ENCODE measurements at places on chromosomes 7 and 10.

DNA sequence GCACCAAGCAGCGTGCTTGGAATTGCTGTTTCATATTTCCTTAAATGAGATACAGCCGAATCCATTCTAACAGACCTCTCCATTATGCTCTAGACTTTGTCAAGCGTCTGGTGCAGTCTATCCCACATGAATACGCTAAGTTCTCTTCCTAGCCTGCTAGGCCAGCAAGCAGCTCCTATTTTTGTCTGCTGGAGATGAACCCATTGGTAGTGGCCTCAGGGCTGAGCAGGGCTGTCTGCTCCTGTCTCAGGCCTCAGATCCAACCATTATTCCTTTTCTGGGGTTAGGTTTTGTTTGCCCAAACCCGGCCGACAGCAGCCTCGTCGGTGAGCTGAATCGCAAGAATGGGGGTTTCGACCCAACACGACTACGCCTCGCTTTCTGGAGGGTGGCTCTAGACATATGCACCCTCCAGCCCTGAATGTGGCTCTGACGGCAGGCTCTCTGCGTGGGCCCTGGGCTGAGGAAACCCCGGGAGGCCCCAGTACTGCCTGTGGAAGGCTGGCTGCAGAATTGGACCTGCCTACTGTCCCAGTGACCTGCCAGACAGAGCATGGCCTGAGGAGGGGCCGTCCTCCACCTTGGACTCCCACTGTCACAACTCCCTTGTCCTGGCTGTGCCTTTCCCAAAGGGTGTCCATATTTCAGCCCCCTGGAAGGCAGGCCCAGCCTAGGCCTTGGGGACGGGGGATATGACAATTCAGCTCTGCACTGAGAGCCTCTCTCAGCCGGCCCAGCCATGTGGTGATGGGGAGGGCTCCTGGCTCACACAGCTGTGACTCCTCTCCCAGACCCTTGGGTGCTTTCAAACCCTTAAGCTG is 267.9 kb upstream of the TCERG1L start:
- DNase-seq, result no peak

DNA sequence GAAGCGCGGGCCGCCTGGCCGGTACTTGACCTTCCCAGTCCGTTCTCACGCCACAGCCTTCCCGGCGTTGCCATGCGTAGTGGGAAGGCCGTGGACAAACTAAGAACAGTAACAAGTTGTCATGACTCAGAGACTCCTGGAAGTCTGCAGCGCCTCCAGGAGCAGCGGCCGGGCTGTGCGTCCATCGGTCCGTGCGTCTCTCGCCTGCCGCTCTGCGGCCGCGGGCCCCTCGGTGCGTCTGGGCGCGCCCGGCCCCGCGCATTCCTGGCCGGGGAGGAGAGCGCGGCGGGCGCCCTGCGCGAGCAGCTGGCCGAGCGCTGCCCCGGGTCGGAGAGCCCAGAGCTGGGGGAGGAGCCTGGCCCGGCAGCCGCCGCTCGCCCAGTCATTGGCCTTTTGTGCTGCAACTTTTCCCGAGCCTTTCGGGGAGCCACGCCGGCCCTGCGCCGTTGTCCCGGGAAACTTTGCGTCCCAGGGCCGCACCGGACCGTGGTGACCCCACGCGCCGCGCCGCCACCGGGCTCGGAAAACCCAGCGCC is 123.7 kb downstream of the TACC2 start:
- no peak for DNase-seq

GRCh38 chr7:83648464-83649241 is at the start of gene SEMA3E:
TSS of gene SEMA3E (minus strand) at chr7:83649139.
- no peak for DNase-seq

DNA sequence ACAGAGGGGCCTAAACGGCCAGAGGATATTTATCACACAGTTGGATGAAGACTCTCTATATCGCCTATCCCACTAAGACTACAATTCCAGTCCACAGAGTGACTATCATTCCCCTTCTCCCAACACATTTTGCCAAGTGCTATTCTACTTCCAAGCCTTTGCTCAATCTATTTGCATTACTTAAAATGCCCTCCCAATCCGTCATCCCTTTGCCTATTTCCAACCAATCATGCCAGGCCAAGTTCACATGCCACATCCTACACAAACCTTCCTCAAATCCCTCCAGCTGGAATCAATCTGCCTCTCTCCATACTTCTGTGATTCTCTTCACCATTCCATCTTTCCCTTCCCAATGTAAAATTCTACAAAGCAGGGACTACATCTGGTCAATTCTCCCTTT is 38.2 kb downstream of the SMURF1 start:
- DNase-seq, result no peak

DNA sequence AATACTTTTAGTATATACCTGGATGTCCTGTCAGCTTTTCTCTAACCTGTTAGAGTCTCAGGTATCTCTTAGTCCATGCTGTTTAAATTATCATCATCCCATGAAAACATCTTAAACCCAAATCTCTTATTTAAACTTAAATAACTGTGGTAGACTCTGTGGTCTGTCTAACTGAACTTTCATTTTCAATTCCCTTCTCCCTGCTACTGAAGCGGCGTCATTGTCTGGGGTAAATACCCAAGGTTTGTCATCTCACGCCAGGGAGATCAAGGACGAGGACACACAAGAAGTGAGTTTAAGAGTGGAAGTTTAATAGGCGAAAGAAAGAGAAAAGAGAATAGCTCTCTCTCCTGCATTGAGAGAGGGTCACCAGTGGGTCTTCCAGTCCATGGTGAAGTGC is 804.4 kb upstream of the CELF2 start:
- DNase-seq, result no peak

- DNase-seq, result no peak
Observed at GRCh38 chr7:127782654-127783559, 130.9 kb downstream of the SND1 start.

DNA sequence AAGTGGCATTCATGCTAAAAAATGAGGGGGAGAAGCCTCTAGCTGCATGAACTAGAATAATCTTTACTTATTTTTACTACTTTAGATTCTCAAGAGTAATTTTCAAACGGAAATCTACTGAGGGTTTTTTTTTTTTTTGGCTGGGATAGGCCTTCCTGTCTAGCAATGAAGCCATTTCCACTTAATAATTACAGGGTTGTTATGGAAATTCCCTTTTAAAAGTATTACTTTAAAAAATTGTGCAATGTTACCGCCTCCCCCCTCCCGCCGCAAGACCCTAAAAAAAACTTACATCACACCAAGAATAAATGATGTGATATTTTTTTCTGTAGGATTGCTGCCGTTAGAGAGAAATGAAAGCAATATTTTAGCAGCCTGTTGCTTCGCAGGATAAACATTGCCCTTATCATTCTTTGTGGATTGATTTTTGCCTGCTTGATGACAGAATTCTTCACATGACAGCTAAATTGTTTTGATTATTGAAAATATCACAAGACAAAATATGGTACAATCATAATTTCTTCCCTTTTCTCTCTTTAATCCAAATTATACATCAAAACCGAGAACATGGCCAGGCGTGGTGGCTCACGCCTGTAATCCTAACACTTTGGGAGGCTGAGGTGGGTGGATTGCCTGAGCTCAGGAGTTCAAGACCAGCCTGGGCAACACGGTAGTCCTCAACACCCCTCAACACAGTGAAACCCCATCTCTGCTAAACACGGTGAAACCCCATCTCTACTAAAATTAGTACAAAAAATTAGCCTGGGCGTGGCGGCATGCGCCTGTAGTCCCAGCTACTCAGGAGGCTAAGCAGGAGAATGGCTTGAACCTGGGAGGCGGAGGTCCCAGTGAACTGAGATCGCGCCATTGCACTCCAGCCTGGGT is 32.8 kb downstream of the ARL4A start:
- DNase-seq, result no peak

- DNase-seq, result no peak
Observed at GRCh38 chr7:123769371-123769770, 20.6 kb upstream of the WASL start.

DNA sequence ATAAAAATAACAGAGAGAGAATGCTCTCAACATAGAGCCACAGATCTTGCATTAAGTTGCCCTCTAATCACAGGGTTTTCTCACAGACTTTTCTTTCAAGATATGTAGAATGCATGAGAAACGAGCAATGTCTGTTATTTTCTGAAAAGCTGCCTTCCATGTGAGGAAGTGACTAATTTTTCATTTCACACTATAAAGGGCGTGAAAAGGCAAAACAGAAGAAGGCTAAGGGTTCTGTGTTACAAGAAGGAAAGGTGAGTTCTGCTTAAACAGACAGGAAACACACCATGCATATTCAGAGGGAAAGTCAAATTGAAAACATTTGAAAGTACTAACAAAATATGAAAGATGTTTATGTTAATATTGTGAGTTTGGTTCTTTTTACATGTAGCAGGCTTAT is 189.2 kb downstream of the SEMA3D start:
- DNase-seq, result no peak

DNA sequence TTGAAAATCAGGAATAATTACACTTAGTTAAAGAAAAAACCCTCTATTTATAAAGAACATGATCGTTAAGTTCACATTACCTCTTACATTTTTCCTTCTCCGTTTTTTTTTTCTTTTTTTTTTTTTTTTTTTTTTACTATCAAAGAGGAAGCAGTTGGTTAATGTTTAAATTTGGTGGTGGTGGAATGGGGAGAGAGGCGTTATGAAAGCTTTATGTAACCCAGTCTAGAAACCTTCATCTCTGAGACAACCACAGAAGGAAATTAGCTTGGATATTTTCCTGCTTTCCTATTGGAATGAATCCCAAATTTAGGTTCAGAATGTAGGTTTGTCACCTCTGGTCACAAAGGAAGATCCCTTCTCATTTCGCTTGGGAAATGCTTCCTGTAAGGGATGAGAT is 31.5 kb upstream of the LHFPL3 start:
- DNase-seq, result no peak

DNA sequence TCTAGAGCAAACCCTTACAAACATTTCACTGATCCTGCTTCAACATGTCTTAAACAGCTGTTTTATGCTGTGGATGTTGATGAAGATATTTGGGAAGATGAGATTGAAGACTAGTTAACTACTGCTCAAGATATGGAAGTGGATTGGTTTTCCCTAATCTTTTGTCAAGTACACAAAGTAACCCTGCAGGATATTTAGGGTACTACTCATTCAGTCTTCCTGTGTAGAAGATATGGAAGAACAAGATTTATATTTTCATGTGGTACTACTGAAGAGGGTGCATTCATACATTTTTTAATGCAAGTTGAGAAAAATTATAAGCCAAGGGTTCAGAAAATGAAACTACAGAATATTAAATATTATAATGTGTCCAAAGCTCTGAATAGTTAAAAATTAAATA is 18.3 kb upstream of the TMEM140 start:
- DNase-seq, result no peak

DNA sequence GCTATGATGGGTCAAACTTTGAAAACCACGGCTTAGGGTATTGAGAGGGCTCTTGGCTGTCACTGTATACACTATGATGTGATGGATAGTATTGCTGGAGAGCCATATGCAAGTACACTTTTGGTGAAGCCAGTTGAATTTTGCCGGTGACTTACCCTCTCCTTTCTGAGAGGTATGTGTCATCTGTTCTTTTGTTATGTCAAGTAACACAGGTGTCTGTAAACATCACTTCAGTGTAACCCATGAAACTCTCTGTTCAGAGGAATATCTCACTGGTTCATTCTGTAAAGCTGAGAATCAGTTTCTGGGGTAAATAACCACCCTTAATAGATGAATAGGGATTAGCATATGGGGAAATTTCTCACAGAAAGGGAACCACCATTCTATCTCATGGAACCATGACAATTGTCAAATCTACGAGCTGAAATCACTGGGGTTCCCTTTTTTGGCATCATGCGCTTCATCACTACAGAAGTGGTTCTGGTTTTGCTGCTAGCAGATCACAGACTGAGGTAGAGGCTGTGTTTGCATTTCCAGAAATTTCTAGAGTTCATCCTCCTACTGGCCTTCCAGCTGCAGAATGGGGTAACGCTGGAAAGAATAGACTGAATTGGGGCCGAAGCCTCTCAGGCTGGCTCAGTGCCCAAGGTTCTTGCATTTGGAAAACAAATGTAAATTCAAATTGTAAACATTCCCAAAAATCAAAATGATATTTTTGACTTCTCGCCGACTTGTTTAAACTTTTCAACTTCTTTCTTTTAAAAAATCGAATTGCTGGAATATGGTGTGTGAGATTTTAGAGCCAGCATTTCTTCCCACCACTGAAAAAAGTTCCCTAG is 83.3 kb upstream of the CREB5 start:
- DNase-seq, result no peak

- no peak for DNase-seq
Observed at GRCh38 chr7:74084722-74085578, 1.3 kb downstream of the LIMK1 start.

DNA sequence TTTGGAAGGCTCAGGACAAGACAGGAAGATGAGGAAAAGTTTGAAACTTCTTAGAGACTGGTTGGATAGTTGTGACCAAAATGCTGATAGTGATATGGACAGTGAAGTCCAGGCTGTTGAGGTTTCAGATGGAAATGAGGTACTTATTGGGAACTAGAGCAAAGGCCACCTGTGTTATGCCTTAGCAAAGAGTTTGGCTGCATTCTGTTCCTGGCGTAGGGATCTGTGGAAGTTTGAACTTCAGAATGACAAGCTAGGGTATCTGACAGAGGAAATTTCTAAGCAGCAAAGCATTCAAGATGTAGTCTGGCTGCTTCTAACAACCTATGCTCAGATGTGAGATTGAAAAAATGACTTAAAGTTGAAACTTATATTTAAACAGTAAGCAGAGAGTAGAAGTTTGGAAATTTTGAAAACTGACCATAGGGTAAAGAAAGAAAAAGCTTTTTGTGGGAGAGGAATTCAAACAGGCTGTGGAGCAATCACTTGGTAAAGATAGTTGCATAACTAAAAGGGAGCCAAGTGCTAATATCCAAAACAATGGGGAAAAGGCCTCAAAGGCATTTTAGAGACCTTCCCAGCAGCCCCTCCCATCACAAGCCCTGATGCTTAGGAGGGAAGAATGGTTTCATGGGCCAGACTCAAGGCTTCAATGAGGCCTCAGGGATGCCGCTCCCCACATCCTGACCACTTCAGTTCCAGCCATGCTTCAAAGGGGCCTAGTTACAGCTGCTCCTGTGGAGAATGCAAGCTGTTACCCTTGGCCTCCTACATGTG is 415.1 kb downstream of the INHBA start:
- no peak for DNase-seq

DNA sequence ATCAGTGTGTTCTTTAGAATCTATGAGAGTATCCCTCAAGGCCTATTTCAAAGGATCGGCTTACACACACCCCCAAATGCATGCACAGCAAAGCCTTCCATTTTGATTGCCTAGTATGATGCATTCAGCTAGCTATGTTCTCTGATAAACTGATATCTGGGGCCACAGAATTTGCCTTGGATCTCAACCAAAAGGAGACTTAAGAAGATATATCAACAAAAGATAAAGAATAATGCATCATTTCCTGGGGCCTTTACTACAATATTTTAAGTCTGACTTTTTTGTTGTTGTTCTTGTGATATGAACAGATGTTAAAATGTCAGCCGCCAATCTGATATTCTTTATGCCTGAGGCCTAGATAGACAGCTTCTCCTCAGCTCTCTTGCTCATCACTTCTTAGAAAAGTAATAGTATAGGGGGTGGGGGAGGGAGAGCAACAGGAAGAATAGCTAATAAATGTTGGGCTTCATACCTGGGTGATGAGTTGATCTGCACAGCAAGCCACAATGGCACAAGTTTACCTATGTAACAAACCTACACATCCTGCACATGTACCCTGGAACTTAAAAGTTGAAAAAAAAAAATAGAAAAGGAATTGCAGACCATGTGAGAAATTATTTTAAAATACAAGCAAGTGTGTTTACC is 792.9 kb upstream of the GHITM start:
- no peak for DNase-seq

GRCh38 chr10:58781873-58782488 is 269.3 kb downstream of the BICC1 start:
- DNase-seq, result no peak

Data from effector memory CD8-positive, alpha-beta T cell (primary cell).